ENCODE measurements at places on chromosomes 5 and 9.

GRCh38 chr9:135926402-135927194 is 19.3 kb upstream of the CAMSAP1 start:
- DNase-seq, result peak; percentile 89

DNA sequence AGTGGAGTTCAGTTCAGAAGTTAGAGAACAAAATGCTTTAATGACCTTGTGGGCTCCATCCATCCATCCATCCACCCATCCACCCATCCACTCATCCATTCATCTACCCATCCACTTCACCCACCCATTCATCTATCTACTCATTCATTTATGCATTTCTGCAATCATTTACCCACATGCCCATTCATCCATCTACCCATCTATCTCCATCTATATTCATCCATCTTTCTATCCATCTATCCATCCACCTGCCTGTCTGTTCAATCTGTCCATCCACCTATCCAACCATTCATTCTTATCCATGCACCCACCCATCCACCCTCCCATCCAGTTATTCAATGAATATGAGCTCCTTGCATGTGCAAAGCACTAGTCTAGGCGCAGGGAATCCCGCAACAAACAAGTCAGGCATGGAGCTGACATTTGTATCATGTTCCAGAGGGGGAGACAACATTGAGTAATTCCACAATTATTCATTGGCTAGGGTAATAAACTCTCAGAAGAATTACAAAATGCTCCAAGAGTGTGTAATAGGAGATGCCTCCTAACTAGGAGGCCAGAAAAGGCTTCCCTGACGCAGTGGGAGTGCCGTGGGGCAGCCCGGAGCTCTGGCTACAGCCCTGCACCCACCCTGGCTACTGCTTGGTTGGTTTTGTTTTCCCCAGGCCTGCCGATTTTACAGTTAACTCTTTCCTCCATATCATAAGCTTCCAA is 211.2 kb downstream of the NXNL2 start:
- DNase-seq, result peak; percentile 42

DNA sequence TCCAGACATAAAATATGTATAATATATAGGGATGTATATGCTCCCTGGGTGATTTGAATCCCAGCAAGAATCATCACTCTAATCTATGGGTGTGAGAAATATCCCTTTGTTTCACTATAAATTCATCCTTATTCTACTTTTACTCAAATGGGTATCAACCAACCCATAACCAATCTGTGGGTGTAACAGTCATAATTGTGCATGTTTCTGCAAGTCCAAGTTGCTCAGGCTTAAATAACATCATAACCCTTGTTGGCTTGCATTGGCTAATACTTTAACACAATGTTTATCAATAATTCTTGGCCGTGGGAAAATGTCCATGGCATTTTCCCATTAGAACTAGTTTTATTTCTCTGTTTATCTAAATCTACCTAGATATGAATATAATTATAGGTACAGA is 530.5 kb upstream of the TLE4 start:
- no peak for DNase-seq

DNA sequence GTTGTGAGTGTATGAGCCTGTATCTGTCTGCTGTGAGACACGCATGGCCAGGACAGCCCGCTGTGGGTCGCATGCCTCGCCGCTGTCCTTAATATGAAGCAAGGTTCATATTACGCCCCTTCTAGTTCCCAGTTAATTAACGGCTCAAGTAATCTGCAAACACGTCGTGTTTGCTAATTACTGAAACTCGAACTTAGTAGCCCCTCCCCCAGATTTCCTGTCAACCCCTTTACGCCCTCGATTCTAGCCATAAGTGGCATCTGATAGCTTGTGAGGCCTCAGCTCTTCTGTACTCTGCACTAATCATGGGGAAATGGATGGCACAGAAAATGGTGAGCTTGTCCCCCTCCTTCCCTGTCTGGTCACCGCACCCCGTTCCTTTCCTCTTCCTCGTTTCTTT is 116.9 kb upstream of the OTULINL start:
- DNase-seq, result no peak

GRCh38 chr9:82673919-82674318 is 389.0 kb downstream of the RASEF start:
- DNase-seq, result no peak

- no peak for DNase-seq
Measured at GRCh38 chr9:137502008-137502911, 43.1 kb upstream of the NSMF start.

Measured in SJSA1 (cell line).